ENCODE measurements at places on chromosomes 11 and 22.
A peak's percentile ranks its signal among the peaks of the same experiment; 100 is the strongest.

- DNase-seq = peak; percentile 85
Observed at GRCh38 chr11:70661761-70662501, 263.6 kb downstream of the CTTN start.

- DNase-seq = peak; percentile 49
Observed at GRCh38 chr11:70628855-70629844, 230.8 kb downstream of the CTTN start.

DNA sequence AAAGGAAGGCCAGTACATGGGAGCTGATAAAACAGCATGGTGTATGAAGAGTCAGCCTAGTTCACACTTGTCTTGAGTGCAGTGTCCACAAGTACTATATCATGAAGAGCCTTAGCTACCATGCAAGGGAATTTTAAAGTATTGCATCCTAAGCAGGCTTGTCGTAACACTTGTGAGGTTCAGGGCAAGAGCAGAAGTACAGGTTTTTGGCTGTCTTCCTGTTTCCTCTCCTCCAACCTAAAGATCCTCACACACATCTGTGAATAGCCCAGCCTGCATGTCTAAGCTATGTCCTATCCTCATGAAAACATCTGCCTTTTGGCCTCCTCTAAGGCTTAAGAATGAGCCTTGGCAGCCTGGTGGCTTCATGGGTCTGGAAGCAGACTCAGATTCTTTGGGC lies 34.6 kb upstream of the TMEM123 start:
- no peak for DNase-seq

DNA sequence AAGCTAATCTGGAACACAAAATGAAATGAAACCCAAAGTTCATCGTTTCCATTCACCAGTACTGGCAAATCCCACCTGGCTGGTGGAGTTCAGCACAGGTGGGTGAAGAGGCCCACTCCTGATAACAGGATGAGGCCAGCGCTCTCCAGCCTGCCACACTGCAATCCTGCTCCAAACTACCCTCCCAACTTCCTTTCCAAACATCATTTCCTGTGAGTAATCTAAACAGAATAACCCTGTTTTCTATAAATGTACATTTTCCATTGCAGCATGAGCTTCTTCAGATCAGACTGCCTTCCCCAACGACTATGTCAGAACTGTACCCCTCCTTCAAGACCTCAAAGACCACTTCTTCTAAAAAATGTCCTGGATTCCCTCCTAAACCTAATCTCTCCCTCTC lies 15.9 kb upstream of the NFRKB start:
- no peak for DNase-seq

DNA sequence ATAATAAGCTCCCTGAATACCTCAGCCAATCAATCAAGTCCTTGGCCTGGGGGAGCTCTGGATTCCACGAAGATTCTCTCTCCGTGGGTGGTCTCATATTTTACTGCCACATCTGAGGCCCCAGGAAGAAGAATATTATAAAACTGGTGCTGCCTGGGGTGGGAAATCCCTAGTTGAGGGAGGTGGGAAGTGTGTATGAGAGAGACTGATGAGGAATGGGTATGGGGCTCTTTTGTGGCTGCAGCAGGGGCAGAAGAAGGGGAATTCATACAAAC lies 71.5 kb downstream of the SYN3 start:
- no peak for DNase-seq

DNA sequence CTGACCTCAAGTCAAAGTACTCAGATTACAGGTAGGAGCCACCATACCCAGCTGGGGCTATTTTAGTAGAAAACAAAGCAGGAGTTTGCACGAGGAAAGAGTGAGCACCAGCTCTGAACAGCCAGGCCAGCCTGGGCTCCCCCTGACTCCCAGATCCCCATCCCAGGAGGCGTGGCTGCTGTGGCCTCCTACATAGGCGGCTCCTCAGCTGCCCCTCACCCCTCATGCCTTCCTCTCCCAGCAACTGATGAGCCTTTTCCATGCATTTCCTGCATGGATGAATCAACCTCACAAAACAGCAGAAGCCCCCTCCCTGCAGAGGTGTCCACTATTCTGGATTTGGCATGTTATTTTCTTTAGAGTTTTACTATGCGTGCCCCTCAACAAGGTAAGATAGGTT lies 10.5 kb upstream of the FLRT1 start:
- peak; percentile 93 for DNase-seq

- DNase-seq = no peak
Observed at GRCh38 chr11:33001281-33001680, 14.4 kb upstream of the DEPDC7 start.

- no peak for DNase-seq
Observed at GRCh38 chr11:65851811-65852507, 6.0 kb downstream of the CFL1 start.

GRCh38 chr22:19429950-19430889 lies 1.3 kb downstream of the HIRA start:
- DNase-seq = peak; percentile 28

DNA sequence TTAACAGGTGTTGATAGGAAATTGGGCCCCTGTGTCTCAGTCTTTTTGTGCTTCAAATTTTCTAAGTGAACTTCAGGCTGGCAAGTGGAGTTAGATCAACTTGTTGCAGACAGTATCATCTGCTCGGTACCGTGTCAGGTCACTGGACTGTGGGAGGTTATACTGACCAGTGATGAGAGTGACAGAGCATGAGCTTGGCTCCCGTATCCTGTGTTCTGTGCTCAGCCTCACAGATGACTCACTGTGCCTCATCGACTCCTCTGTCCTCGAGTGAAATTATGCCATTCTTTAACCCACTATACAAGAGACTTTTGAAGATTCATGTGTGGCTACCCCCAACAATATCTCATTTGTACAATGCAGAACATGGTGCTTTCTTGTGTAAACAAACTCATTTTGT lies 7.9 kb downstream of the GRAP2 start:
- no peak for DNase-seq

GRCh38 chr11:12143461-12144258 lies 33.3 kb downstream of the MICAL2 start:
- no peak for DNase-seq

- DNase-seq = no peak
Observed at GRCh38 chr11:120512739-120513435, 1.3 kb downstream of the GRIK4 start.

DNA sequence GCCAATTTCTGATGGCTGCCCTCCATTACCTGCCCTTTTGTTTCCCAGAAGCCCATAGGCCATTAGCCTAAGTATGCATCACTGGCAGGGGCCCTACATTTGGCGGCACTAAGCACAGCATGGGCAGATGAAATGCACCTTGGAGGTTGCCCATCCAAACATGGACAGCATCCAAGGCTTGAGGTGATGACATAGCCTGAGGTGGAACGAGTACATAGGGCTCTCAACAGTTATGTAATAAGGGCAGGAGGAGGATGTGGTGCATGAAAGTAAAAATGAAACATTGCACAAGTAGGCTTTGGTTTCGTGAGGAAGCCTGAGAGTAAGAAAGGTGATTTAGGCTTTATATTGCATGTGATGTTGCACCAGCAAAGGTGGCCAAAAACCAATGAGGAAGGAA lies 148.1 kb downstream of the FAM76B start:
- DNase-seq = no peak

GRCh38 chr11:127618721-127619120 lies 618.2 kb upstream of the KIRREL3 start:
- no peak for DNase-seq

GRCh38 chr22:22954656-22955055 lies 67.0 kb downstream of the IGLL5 start:
- peak; percentile 81 for DNase-seq

DNA sequence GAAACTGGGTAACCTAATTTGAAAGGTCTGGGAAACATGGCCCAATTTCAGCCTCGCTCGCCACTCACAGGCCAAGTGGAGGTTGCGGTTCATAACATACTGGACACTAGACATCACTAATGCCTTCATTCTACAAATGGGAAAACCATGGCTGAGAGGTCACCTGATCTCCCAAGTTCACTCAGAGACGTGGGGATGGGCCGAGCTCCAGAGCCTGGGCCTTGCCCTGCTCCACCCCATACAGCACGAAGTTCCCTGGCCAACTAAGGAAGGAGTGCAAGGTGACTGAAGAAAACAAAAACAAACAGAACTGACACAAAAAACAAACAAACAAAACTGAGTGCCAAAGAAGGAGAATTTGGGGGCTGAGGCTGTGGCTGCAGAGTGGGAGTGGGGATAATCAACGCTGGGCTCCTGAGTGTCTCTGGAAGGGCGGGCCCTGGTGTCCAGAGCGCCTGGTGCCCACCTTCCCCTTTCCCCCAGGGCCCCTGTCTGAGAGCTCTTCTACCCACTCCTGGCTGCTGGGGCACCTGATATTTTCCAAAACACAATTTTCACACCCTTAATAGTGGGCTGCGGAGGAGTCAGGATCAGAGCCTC lies 46.5 kb upstream of the ADA2 start:
- DNase-seq = no peak

DNA sequence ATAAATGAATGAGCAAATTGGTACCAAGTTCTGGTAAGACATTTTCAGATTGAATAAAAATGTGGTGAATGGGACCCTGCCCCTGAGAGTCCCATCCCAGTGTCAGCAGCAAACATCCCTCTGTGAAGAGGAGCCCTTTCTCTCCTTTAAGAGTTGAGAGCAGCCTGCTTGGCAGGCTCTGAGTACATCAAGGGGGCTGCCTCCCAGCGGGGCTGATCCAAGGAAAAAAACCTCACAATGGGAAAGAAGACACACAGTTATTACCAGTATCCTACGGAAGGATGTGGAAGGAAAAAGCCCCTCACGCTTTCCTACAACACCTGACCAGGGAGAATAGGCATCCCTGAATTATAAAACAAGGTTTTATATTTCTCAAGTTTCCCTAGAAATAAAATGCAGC lies 293.8 kb upstream of the B3GAT1 start:
- DNase-seq = no peak

GRCh38 chr11:68673306-68673945 lies 10.9 kb upstream of the GAL start:
- DNase-seq = no peak

DNA sequence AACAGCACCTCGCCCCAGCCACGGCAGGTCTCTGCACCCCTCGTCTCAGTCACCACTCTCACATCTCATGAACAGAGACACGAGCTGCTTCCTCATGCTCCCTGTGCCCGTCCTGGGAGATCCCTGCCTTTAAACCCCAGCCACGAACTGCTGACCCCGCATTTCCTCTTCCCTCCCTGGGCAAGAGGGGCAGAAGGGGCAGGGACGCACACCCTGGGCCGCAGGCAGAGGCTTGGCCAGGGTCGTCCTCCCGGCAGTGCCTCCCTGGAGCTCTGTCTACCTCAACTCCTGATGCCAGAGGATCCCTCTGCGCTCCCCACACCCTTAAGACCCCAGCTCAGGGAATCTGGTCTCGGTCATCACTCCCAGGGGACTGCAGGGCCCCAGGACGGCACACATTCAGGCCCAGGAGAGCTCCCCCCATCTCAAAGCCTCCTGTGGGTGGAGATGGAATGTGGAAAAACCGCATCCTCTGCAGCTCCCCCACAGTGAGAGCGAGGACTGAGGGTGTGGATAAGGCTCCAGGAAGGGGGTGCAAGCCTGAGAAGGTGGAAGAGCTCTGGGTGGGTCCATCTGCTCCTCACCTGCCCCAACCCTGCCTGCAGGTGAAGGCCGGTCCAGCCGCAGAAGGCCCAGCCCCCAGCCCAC lies 1.2 kb downstream of the BID start:
- DNase-seq = peak; percentile 42

- no peak for DNase-seq
Observed at GRCh38 chr11:29214833-29215232, 802.0 kb downstream of the KCNA4 start.

DNA sequence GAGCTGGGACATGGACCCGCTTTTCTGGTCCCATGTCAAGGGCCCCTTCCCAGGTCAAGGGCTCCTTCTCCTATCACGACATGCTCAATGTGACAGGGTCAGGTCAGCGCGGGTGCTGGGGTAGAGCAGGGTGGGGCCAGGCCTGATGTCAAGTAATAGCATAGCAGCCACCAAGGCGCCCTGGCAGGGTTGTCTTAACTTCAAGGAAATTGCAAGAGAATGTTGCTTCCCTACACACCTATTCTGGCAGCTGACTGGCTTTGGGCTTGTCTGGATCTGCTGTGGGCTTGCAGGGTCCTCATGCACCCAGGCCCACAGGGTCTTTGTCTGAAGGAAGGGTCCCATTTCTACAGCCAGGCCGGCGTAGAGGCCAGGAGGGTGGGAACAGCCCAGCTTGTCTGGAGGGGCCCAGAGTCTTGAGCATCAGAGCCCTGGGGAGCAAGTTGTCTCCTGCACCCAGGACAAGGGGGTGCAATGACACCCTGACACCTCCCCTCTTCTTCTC lies 71.4 kb downstream of the BUD13 start:
- no peak for DNase-seq

DNA sequence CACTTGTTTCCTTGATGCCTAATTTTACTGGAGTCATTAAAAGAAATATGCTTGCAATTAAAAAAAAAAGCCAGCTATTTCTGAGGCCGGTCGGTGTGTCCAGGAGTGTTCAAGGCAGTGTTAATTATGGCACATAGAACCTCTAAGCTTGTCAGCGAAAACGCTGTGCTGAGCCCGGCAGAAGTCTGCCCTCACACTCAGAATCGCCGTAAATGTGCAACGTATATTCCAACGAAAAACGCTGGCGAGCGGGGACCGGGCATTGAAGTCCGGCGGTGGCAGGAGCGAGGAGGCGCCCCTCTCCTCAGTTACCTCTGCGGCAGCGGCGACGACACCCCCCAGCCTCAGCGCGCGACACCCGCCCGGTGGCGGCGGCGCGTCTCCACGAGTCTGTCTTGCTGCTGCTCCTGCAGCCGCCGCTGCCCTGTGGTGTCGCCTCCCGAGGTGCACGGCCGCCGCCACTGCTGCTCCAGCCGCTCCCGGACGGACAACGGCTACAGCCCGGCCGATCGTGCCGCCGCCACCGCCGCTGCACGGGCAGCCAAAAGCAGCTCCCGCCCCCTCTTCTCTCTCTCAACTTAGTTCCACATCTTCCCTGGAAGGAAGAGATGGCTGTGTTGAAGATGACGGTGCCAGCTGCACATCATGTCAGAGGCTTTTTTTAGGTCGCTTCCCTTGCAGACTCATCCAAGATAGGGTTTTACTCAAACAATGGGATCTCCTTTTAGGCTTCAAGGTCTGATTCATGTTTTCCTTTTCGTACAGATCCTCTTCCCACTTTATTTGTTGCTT lies 56.0 kb downstream of the JAM3 start:
- DNase-seq = peak; percentile 81

DNA sequence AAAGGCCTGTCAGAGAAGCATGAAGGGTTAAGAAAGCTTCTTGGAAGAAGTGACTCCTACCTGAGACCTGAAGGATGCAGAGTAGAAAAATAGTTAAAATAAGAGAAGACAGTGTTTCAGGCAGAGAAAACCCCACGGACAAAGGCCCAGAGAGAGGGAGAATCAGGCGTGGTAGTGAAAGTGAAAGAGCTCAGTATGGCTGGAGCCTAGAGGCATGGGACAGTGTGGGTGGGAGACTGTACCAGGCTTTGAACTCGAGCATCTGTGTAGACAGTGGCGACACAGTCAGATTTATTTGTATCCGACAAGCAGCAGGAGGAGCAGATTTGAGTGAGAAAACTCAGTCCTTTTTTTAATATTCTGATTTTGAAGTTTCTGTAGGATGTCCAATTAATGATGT lies 360.0 kb downstream of the OPCML start:
- no peak for DNase-seq

Measured in GM23338 (cell line).